ENCODE measurements at places on chromosomes 2 and 18. TPM values are rescaled to one million over a fixed set of nuclear protein-coding genes. Genes with fewer than 3 reads are reported as not detected.

SYT4 gene
- not detected for total RNA-seq

CYTIP gene
- 5.9 TPM for total RNA-seq

LONRF2 gene
- total RNA-seq, result 0.65 TPM

SERPINB5 gene
- not detected for total RNA-seq

IL1F10 gene
- total RNA-seq, result not detected

MEIS1 gene
- 4.5 TPM for total RNA-seq

HNMT gene
- 1.6 TPM for total RNA-seq

PAIP2B gene
- 2.5 TPM for total RNA-seq

GRCh38 chr2:88753833-88754584, 62.5 kb downstream of the RPIA start:
- DNase-seq, result no peak

- DNase-seq, result no peak
Measured at GRCh38 chr2:175234650-175235049, 53.1 kb upstream of the ATP5MC3 start.

- peak; percentile 86 for DNase-seq
Measured at GRCh38 chr2:85728883-85729824, 24.6 kb upstream of the ATOH8 start.

DNA sequence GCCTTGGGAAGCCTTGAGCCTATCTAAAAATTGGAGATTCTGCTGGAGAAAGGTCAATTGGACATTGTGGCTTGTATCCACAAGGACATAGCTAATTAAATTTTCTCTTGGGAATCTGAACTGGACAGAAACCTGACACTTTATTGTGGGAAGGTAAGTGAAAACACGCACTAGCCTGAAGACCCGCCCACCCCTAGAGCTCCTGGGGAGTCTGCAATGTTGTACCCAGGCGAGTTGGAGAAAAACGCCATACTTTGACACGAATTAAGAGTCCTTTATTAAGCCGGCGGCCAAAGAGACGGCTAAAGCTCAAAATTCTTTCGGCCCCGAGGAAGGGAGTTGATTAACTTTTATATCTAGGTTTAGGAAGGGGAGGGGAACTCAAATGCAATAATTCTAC, 1.2 kb upstream of the ZNF892 start:
- no peak for DNase-seq

GRCh38 chr2:73021371-73022010, 50.0 kb downstream of the SFXN5 start:
- no peak for DNase-seq

GRCh38 chr2:182436252-182436651, 9.4 kb upstream of the PDE1A start:
- DNase-seq, result no peak

DNA sequence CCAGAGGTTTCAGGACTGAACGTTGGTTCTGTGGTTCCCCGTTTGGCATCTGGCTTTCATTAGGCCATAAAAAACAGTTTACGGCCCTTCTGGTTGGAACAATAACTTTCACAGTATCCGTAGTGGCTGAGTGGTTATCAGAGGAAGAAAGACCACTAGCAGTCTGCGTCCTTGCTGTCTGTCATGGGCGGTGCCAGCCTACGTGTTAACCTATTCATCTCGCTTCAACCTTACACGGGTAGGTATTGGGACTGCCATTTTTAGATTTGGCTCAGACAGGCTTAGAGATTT, 42.6 kb upstream of the ROCK2 start:
- peak; percentile 33 for DNase-seq

DNA sequence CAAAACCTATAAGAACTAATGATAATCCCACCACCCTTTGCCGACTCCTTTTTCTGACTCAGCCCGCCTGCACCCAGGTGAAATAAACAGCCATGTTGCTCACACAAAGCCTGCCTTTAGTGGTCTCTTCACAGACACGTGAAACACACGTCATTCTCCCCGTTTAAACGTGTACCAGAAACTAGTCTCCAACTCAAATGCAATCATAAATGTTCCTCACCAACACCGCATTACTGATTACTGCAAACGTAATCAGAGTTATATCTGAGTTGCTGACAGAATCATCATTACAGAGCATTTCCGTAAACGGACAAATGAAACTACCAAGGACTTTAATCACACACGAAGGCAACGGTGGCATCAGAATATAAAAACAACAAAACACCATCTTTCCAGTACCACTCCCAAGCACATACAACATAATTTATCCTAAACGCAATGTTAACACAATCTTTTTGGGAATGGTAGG, 1.9 kb downstream of the CLK1 start:
- DNase-seq, result peak; percentile 61

DNA sequence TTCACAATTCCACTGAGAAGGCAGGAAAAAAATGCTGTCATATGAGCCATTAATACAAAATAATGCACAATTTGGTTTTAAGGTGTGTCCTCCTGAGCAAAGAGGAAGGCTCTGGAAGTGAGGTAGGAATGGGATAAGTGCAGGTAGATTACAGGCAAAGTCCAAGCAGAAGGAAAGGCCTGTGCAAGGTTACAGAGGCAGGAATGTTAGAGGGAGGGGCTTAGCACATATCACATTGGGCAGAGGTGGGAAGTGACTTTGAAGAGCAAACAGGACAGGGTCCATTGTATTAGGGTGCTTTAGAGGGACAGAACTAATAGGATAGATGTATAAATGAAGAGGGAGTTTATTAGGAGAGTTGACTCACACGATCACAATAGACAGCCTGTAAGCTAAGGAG, 14.7 kb upstream of the CLIP4 start:
- DNase-seq, result no peak

- no peak for DNase-seq
Measured at GRCh38 chr2:222595581-222595980, 60.3 kb downstream of the FARSB start.

DNA sequence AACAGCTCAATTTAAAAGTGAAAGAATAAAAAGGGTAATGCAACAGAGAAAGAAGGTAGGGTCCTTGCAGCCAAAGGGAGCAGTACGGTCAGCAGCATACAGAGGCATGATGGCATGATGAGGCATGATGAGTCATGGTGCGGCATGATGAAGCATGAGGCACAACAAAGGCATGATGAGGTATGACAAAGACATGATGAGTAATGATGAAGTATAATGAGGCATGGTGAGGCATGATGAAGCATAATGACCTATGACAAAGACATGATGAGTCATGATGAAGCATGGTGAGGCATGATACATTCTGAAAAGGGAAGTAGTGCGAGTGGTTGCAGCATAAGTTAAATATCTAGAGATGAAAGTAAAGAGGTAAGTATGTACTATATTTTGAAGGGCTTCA, 673.2 kb downstream of the TMEM182 start:
- DNase-seq, result peak; percentile 67

DNA sequence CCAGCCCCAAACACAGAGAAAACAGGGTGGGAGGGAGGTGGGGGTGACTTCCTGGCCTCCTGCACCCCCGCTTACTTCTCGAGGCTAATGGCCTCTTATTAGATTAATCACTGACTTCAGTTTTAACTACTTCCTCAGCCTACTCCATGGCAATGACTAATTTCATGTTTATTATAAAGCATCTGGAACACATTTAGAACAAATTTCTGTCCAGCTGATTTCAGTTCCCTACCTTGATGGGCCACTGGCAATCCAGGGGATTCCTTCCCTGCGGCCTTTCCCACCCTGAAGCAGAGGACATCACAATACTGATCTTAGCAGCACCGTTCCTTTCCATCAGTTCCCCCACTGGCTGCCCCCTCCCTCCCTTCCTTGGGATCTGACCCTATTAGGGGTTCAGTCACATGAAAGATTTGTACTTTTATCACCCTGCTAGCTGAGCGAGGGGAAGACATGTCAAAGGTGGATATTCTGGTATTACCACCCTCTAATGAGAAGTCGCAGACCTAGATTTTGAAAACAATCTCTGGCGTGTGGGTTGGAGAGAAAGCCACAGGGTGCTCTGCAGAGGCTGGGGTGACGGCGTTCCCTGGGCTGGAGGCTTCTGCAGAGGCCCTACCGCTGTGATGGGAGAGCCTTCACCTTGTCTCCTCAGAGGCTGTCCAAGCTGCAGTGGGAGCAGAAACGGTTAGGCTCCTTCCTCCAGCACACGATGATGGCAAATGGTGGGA, 67.6 kb downstream of the KIAA2012 start:
- DNase-seq, result no peak

- DNase-seq, result no peak
Measured at GRCh38 chr2:12918835-12919445, 202.2 kb downstream of the TRIB2 start.

GRCh38 chr2:43444989-43445645, 150.7 kb downstream of the THADA start:
- DNase-seq, result no peak

GRCh38 chr2:17303054-17303453, 215.2 kb downstream of the RAD51AP2 start:
- no peak for DNase-seq

DNA sequence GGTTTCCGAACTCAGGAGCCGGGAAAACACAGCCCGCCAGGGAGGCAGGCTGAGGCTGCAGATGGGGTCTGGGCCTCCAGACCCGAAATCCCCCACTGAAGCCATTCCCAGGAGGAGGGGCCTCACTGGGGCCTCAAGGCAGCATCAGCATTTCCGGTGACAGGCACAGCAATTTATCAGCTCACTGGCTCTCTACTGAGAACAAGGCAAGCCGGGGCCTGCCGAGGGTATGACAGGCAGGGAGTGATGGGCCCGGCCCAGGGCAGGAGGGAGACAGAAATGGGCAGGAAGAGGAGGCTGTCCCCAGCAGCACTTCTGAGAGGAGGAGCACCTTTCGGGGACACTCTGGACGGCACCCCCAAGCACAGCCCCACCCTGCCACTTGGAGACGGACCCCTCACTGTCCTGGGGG, 12.5 kb downstream of the SDC1 start:
- DNase-seq, result no peak

- DNase-seq, result peak; percentile 7
Measured at GRCh38 chr2:119366161-119366648, 429 bp downstream of the C2orf76 start.

DNA sequence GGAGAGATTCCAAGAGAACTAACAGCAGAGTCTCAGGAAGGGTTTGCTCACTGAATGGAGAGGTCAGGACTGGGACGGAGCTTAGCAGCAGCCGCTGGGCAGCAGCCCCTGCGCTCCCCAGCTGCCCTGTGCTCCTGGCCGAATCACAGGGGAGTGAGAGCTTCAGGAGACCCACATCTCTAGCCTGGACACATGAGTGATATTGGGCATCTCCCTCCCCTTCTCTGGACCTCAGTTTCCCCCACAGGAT, 511 bp downstream of the MATN3 start:
- no peak for DNase-seq

- no peak for DNase-seq
Measured at GRCh38 chr2:225367482-225367881, 32.0 kb upstream of the NYAP2 start.

DNA sequence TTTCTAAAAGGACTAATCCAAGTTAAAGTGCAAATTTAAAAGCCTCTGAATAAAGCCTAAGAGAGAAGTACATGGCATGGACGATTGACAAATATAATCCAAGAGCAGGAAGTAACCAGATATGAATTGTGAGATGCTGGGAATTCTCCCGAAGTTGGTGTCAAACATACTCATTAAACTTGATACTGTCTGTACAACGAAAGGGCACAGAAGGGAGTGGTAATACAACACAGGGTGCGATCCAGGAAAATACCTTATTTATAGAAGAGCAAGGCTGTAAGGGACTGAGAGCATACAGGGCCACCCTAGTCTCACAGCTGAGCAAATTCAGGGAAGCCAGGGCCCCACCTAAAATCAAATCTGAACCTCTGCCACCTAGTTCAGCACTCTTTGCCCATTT, 41.6 kb downstream of the SEMA4F start:
- no peak for DNase-seq

- DNase-seq, result no peak
Measured at GRCh38 chr18:42271647-42272414, 316.8 kb downstream of the PIK3C3 start.

GRCh38 chr2:216328347-216328746, 43.9 kb downstream of the MARCHF4 start:
- no peak for DNase-seq

- no peak for DNase-seq
Measured at GRCh38 chr2:206482123-206482522, 38.8 kb downstream of the ADAM23 start.

- DNase-seq, result no peak
Measured at GRCh38 chr2:172836827-172837226, 101.2 kb downstream of the RAPGEF4 start.

DNA sequence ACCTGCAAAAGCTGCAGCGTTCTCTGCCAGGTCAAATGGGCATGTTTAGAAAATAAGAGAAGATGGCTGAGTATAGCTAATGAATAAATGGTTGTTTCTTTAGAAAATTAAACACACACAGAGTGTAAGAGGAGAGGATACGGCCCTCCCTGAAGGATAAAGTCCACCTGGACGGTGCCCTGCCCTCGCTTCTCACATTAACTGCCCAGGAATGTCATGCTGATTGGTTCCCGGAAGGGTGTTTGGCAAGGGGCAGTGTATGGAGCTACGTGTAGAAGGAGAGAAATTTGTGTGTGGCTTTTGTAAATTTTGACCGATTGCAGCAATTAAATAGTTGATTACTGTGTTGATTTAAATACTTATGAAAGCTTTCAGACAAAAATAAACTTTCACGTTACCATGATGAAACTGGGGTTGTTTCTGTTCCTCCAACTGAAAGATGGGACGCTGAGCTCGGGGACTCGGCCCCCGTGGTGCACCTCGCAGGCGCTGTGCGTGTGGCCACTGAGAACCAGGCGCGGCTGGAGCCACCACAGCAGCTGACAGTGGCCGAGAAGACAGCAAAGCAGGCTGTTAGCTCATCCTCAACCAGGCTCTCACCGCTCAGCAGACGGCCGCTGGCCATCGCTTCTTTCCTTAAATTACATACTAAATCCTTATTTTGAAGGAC, 22.7 kb downstream of the MPPE1 start:
- no peak for DNase-seq

GRCh38 chr2:96869281-96869821, 529 bp downstream of the SEMA4C start:
- DNase-seq, result peak; percentile 70

DNA sequence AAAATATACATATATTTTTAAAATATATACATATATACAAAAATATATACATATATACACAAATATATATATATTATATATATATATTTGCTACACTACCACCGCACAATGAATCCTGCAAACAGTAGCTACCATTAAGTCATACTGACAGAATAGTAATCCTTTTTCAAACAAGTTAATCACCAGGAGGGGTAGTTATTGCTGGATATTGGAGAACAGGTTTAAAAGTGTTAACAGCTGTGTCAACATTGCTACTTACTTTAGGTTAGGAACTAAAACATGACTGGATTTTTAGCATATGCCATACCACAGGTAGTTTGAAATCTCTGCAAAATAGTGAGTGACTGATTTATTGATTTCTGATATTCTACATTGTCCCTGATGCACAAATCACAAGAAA, 529.1 kb upstream of the CDH7 start:
- DNase-seq, result no peak
